Central memory CD8-positive, alpha-beta T cell (primary cell): ENCODE measurements at places on chromosomes 3 and 15.

DNA sequence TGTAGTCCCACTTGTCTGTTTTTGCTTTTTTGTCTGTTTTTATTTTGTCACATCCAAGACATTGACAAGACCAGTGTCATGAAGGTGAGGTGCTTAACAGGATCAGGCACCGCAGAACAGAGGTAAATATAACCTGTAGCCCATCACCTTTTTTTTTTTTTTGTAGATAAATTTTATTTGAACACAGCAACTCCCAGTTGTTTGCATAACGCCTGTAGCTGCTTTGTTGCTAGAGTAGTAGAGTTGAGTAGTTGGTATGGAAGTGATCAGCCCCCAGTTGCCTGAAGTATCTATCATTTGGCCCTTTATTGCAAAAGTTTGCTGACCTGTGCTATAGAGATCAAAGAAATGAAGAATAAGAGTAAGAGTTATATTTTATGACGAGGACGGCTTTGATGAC, 135.0 kb downstream of the TCF12 start:
- no peak for DNase-seq

- no peak for DNase-seq
Observed at GRCh38 chr3:33030246-33030645, 66.7 kb downstream of the GLB1 start.

- no peak for DNase-seq
Observed at GRCh38 chr15:38351466-38351865, 98.8 kb downstream of the SPRED1 start.

DNA sequence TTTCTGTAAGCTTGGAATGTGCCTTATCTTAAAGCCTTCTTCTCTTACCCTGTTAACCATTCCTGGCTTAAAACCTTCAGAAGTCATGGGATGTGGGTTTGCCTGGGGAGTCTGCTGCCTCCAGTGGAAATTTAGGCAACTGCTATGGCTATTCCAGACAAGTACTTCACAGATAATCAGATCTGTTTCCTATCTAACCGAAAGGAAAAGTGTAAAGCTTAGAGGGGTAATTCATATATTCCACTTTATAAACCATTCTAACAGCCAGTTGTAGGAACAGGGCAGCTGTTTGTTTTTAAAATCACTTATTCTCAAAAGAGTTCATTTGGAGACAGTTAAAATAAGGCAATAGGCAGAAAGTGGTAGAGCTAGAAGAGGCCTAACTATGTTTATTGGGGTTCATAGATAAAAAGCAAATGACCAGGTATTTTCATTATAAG, 219.9 kb downstream of the TCF12 start:
- DNase-seq: no peak

GRCh38 chr3:154656486-154656885, 226.5 kb upstream of the GPR149 start:
- DNase-seq: no peak
